ENCODE measurements at places on chromosomes 7 and 10. TPM values are rescaled to one million over a fixed set of nuclear protein-coding genes. Genes with fewer than 3 reads are reported as not detected.

GRCh38 chr10:7635408-7636125, 31.2 kb downstream of the ITIH5 start:
- no peak for DNase-seq

- no peak for DNase-seq
Measured at GRCh38 chr10:125844751-125845221, 21.4 kb downstream of the BCCIP start.

GRCh38 chr7:95427166-95427565, 7.7 kb downstream of the PON2 start:
- DNase-seq: no peak

GRCh38 chr7:69819333-69819705, 221.0 kb downstream of the AUTS2 start:
- DNase-seq: no peak

GRCh38 chr10:95988702-95989101, 54.7 kb upstream of the CCNJ start:
- no peak for DNase-seq

GRCh38 chr7:24665564-24666294, 91.5 kb downstream of the GSDME start:
- DNase-seq: peak; percentile 27

Gene DUSP5
- total RNA-seq: 57.1 TPM

Gene GRM3
- not detected for total RNA-seq

GRCh38 chr10:72276421-72277339, 3.0 kb downstream of the DDIT4 start:
- DNase-seq: no peak

DNA sequence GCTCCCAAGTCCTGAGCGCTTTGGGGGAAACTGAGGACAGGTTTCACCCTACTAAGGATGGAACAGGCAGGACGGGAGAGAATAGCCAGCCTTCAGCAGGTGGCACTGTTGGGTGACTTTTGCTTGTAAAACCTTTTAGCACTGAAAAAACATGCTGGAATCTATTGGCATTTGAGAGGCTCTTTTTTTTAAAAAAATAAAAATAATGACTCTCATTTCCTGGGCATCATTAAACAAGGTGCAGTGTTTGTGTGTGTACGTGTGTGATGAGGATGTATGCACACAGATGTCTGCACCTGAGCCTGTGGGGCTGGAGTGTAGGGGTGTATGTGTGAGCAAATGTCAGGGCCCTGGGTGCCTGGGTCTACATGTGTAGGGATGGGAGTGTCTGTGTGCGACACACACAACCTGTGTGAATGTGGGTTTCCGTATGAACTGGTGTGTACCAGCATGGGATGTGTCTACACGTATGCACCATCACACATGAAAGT, 177.9 kb downstream of the RPS24 start:
- DNase-seq: no peak

GRCh38 chr7:148563583-148564274, 26.8 kb upstream of the C7orf33 start:
- no peak for DNase-seq

DNA sequence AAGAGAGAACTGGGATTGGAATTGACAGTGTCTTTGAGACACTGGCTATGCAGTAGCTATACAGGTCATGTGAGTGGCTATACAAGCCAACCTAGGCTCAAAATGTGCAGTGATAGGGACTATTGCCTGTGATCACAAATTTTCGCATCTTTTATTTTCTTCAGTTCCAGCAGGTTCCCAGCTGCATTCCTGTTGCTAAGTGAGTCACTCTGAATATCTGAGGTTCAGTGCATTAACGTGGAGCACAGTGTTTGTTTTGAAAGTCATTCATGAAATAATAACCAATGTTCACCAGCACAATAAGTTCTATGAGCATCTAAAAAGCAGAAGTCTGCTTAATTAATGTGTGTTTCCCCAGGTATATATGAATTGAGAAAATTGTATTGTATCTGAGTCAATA, 1236.0 kb upstream of the CELF2 start:
- DNase-seq: no peak

DNA sequence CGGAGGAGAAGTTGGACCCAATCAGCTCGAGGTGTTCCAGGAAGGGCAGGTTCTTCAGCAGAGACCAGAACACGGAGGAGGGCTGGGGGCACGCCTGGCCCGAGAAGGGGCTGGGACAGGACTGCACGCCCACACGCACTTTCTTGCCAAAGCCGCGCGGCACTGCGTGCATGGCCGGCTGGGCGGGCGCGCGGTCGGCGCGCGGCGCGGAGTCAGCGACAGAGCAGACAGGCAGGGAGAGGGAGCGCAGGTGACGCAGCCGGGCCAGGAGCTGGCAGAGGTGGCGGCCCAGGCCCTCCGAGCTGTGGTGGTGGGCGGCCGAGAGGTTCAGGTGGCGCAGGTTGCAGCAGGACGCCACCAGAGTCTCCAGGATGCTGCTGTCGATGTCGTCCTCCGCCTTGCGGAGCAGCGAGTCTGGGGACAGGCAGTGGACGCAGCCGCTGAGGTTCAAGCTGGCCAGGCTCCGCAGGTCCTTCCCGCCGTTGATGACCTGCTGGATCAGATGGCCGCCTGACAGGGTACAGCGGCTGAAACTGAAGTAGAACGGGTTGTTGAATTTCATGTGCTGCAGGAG, 77.2 kb upstream of the TNRC18 start:
- DNase-seq: no peak

Gene CDC14C
- total RNA-seq: not detected

Gene THSD7A
- total RNA-seq: not detected

- DNase-seq: no peak
Measured at GRCh38 chr7:105487579-105488571, 34.2 kb downstream of the PUS7 start.

Gene IRF5
- total RNA-seq: 4.2 TPM

DNA sequence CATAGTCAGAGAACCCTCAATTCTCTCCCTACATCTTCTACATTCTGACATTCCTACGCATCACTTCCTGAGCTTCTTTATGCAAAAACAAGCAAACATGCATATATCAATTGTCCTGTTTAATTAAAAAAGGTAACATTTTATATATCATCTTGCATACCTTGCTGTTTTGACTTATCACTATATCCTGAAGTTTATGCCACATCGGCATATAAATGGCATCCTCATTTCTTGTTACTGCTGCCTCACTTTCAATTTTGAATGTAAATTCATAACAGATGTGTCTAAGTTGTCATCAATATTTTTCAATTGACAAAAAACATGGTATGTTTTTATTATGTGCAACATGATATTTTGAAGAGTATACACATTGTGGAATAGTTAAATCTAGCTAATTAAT, 377.3 kb upstream of the STEAP1 start:
- DNase-seq: no peak
